NCI-H2171 (cell line): ENCODE measurements at places on chromosomes 1 and 21.

DNA sequence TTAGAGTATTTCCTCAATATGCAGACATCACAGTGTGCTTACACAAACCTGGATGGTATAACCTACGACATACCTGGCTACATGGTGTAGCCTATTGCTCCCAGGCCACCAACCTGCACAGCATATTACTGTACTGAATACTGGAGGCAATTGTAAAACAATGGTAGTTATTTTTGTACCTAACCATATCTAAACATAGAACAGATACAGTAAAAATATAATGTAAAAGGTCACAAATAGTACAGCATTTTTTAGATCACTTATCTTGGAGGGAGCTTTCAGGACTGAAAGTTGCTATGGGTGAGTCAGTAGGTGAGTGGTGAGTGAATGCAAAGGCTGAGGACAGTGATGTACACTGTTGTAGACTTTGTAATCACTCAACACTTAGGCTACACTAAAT lies 492.3 kb downstream of the MRPL39 start:
- no peak for DNase-seq

- DNase-seq = no peak
Observed at GRCh38 chr1:2413495-2414296, 1.3 kb upstream of the PEX10 start.

GRCh38 chr1:230917284-230918135 lies 49.2 kb upstream of the C1orf198 start:
- DNase-seq = peak; percentile 49

DNA sequence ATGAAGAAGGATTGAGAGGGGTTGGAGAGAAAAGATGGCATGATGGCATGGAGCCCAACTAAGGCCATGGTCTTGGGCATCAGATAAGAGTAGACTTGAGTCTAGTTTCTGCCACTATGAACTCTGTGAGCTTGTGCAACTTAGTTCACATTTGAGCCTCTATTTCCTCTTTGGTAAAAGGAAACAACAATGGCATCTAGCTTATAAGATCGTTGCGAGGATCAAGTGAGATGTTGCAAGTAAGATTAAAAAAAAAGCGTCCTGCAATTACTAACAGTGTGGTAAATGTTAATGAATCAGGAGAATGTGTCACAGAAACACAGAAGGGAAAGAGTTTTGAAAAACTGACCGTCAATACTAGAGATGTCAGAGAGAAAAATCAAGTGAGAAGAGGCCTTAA lies 202.9 kb upstream of the FGGY start:
- DNase-seq = no peak

- DNase-seq = no peak
Observed at GRCh38 chr1:92964998-92965397, 3.7 kb upstream of the DIPK1A start.

GRCh38 chr1:74356493-74356892 lies 121.3 kb downstream of the TNNI3K start:
- no peak for DNase-seq
